T-cell (primary cell): ENCODE measurements at places on chromosomes 1 and 21.

GRCh38 chr1:78715181-78715661 lies 65.6 kb downstream of the IFI44 start:
- no peak for DNase-seq

DNA sequence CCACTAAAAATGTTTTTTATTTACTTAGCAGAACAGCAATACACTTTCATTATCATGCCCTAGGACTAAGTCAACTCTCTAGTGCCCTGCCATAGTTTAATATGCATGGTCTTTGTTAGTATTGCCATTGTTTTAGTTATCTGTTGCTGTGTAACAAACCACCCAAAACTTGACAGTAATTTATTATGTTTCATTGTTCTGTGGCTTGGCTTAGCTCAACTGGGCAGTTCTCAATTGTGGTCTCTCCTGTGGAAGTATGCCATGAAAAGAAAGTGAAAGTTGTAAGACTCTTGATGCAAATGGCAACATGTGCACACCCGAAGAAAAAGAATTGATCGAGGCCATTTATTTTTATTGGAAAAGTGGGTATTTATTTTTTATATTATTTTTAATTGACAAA lies 206.3 kb upstream of the KCTD3 start:
- no peak for DNase-seq

GRCh38 chr1:63595435-63595834 lies 2.2 kb downstream of the PGM1 start:
- DNase-seq: no peak

DNA sequence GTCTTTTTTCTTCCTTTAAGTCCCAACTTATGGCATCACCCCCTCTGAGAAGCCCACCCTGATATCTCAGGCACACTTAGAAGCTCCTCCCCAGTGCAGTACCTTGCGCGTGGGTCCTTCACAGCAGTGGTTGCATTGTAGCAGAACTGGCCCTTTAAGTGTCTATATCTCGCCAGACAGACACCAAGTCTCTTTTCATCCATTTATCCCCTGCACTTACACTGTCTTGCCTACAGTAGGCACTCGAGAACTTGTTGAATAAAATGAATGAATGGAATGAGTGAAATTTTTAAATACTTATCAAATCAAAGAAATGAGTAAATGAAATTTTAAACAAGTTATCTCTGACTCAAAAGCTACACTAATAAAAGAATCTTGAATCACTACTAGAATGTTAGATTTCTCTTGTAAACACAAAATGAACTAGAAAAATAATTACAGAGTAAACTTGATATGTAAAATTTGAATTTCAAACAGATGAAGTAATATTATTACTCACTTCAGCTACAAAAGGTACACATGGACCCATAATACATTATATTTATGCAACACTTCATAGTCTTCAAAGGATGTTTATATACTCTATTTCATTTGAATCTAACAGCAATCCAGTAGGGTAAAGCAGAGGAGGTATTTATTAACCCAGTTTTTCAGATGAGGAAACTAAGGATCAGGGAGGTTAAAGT lies 54.7 kb upstream of the MAN1A2 start:
- DNase-seq: no peak

DNA sequence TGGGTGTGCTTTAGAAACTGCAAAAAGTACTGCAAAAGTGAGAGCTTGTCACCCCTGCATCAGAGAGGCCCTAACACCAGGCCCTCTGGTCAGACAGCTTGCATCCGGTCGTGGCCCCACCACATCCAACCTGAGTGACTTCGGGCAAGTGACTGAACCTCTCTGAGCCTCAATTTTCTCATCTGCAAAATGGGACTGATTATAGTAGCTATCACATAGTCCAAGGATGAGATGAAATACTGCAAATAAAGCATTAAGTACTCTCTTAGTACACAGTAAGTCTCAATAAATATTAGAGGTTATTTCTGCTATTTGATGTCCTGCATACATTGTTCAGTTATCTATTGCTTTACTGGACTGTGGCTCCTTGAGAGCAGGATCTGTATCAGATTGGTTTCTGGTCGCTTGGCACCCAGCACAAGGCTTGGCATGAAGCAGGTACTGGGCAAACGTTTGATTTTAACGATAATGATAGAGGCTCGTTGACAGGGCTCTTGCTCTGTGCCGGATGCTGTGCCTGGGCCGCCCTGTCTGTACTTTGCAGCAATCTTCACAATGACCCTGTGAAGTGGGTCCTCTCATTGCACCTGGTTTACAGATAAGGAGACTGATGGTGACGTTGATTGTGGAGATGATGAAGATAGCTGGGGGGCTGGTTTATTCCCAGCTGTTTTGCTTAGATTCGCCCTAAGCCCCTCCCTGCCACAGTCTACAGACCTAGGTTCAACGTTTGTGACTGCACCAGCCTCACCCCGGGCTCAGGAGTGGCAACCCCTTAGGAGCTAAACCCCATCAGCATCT lies 43.6 kb downstream of the RAP1GAP start:
- DNase-seq: no peak

GRCh38 chr1:28811766-28812668 lies at the start of gene OPRD1:
OPRD1 (plus strand) TSS chr1:28812170; CDS start chr1:28812384, 214 bp downstream.
- DNase-seq: no peak

GRCh38 chr21:44790368-44790767 lies 11.3 kb downstream of the UBE2G2 start:
- no peak for DNase-seq

DNA sequence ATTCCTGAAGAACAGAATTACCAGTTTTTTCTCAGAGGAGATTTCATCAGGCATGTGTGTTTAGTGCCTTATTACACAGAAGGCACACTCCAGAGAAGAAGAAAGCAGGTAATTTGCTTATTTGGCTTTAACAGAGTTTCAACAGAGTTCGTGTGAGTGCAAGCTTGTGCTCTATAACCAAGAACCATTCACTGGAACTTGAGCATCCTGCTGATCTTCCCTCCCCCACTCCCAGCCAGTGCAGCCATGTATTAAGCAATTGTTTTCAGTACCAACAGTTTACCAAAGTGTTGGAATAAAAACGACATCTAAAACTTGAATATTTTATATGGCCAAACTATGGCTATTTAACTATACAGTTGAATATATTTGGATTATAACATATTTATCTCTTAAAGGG lies 4.3 kb downstream of the MGST3 start:
- no peak for DNase-seq

DNA sequence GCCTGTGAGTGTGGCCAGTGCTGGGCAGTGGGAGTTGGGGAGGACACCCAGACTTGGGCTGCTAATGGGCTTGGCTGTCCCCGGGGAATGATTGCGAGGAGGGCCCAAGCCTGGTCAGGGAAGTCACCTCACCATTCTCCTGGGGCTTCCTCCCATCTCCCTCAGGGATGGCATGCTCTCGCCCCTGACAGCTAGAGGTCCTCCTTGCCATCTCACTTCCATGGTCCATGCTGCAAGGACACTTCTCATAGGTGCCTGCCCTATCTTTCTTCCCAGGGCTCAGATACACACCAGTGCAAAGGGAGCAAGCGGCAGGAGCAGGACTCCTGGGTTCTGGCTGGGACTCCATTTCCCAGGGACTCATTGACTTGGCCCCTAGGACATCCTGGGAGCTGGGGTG lies 4.1 kb downstream of the NTRK1 start:
- no peak for DNase-seq

DNA sequence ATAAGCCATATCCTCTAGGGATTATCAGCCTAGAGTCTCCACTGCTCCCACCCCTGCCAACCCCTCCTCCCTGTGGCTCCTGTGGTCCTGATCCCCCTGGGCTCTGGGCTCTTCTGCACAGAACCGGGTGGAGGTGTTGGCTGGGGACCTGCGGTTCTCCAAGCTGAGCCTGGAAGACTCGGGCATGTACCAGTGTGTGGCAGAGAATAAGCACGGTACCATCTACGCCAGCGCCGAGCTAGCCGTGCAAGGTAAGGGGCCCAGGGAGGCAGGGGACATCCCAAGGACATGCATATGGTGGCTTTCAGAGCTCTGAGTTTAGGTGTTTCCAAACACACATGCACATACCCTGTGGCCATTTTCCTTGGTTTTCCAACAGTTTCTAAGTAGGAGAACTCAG lies 19.3 kb downstream of the CNTN2 start:
- DNase-seq: no peak
